ENCODE measurements at places on chromosomes 5 and 9. TPM values are rescaled to one million over a fixed set of nuclear protein-coding genes. Genes with fewer than 3 reads are reported as not detected.

DNA sequence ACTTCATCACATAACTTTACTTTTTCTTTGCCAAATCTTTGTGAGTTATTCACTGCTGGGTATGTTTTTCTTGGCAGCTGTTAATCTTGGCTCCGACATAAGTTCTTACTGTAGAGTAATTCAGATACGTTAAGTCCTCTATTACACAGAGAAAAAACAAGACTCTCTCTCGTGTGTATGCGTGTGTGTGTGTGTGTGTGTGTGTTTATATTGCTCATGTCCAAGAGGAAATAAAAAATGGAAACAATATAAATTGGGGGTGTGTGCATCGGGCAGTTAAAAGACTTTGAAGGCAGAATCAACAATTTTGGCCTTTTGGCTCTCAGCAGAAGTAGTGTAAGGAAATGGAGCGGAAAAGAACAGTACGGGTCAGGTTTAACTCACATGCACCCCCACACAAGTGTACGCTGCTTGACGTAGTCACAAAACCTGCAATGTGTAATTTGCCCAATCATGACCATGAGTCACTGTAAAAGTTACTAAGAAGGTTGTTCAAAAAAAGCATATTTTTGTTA is 67.2 kb upstream of the IFNE start:
- no peak overlapping the region for H3K4me3 ChIP-seq
- peaks cover 2% of the 10 kb centered on the region for H3K4me1 ChIP-seq
- DNase-seq: no peak

Gene PSMD5
- total RNA-seq: 58.3 TPM

Gene PCDHGC3
- total RNA-seq: 0.34 TPM

DNA sequence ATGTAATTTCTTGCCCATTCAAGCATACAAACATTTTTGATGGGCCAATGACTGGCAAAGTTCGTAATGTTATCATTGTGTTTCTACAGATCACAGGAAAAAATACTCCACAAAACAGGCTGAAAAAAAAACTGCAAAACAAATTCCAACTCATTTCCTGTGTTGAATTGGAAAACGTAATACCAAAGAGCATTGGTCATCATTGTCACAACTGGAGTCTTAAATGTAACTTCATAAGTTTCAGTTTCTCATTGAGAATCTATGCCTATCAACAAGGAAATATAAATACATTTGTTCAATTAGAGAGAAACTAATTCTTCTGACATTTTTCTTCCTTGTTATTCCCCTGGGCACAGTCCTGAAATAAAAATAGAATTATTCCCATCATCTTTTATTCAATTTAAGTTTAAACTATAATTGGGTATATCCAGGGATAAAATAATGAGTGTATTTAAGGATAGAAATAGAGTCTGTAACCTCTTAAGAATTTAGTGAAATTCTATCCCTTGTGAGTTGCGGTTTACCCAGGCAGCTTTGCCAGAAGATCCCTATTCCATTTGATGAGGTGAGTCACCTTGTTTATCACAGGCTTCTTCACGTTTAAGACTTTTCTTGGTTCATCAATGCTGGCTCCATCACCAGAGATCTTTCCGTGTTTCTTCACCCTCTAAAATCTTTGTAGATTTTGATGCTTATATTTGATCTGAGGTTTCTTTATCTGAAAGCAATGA is 112.7 kb upstream of the ITGA1 start:
- no peaks in the 10 kb centered on the region for H3K36me3 ChIP-seq
- H3K27ac ChIP-seq: no peak overlapping the region
- H3K27me3 ChIP-seq: no peaks in the 10 kb centered on the region
- peaks cover 2% of the 10 kb centered on the region for H3K4me1 ChIP-seq
